ENCODE measurements at places on chromosomes 4 and X. TPM values are rescaled to one million over a fixed set of nuclear protein-coding genes. Genes with fewer than 3 reads are reported as not detected.

The NAP1L5 gene
- total RNA-seq, result 1.5 TPM

The ASB12 gene
- total RNA-seq, result not detected

The SLC25A5 gene
- 719 TPM for total RNA-seq

The MAP3K15 gene
- 1.7 TPM for total RNA-seq

The SLC10A4 gene
- total RNA-seq, result 8.0 TPM

The NPY1R gene
- total RNA-seq, result 0.14 TPM

The POU3F4 gene
- not detected for total RNA-seq

The P2RY8 gene
- total RNA-seq, result 0.02 TPM

The GALNTL6 gene
- 0.10 TPM for total RNA-seq

The ACE2 gene
- not detected for total RNA-seq

The TGIF2LX gene
- not detected for total RNA-seq

The USP27X gene
- total RNA-seq, result 3.4 TPM

The NEXMIF gene
- total RNA-seq, result not detected

The PRKG2 gene
- total RNA-seq, result 1.1 TPM

The CXCL8 gene
- total RNA-seq, result 17.8 TPM

The RXFP1 gene
- total RNA-seq, result not detected

The GRIA3 gene
- total RNA-seq, result not detected

The OTOP1 gene
- not detected for total RNA-seq

The NR0B1 gene
- 46.2 TPM for total RNA-seq

The STX18 gene
- total RNA-seq, result 17.0 TPM

The SGCB gene
- 18.8 TPM for total RNA-seq

The FABP2 gene
- total RNA-seq, result not detected

The TMEM47 gene
- total RNA-seq, result 0.82 TPM

The SPP1 gene
- total RNA-seq, result 221 TPM

The CTAG1A gene
- total RNA-seq, result not detected

The CXorf49 gene
- total RNA-seq, result not detected

The RBMXL3 gene
- total RNA-seq, result not detected

The FGF2 gene
- 37.1 TPM for total RNA-seq

The GABRB1 gene
- total RNA-seq, result not detected

The EDA gene
- total RNA-seq, result 0.60 TPM

The MID1 gene
- total RNA-seq, result 51.9 TPM

The AMBN gene
- total RNA-seq, result not detected

The CLIC2 gene
- 0.08 TPM for total RNA-seq

The SSX1 gene
- not detected for total RNA-seq

The SHROOM4 gene
- not detected for total RNA-seq

The TLL1 gene
- 0.30 TPM for total RNA-seq

Measured in A549 treated with RU486 at 1 μM for 4 hours (cell line).